ENCODE measurements at places on chromosomes 3 and 15.

DNA sequence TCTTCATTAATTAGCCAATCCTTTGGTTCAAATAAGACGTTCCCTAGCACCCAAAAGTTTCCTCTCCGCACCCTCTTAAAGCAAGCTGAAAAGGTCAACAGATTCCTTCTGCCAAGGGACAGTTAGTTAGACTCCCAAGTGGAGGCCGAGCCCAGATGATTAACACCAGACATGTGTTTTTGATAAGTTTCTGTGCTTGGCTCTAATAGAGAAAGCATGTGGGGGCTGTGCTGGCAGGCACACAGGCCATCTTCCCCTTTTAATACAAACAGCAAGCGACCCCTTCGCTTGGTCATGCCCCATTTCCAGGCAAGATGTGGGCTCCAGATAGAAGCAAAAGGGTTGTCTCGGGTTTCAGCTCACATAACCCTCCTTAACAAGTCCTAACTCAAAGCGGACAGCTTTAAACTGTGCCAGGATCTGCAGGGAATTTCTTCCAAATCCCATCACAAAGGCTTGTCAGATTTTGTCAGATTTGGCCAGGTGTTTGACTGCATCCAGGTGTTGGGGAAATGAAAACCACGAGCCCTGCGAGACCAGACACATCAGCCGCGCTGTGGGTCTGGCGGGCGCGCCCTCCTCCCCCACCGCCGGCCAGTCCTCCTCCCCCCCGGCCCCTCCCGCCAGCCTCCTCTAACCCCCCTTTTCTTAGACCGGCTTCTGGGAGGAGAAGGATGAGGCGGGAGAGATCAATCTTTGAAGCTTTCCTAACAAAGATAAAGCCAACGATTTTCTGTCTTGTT, 3.3 kb downstream of the HES1 start:
- DNase-seq: no peak

DNA sequence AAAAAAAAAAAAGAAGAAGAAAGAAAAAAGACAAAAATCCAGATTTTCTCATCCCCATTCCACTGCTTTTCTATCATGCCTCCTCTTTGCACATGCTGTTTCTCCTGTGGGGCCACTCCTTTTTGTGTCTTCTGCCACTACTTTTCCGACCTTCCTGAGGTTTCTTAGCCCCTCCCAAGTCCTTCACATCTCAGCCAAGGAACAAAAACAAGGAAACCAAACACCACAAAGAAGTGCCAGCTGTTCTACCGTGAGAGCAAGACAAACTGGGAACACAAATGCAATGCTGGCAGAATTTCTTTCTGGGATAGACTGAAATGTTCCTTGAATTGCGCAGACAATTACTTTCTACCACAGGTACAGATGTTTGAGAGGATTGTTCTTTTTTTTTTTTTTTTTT, 83.2 kb downstream of the MB21D2 start:
- DNase-seq: no peak

- no peak for DNase-seq
These were observed 51.0 kb upstream of the EIF1B start for GRCh38 chr3:40258555-40258954.

DNA sequence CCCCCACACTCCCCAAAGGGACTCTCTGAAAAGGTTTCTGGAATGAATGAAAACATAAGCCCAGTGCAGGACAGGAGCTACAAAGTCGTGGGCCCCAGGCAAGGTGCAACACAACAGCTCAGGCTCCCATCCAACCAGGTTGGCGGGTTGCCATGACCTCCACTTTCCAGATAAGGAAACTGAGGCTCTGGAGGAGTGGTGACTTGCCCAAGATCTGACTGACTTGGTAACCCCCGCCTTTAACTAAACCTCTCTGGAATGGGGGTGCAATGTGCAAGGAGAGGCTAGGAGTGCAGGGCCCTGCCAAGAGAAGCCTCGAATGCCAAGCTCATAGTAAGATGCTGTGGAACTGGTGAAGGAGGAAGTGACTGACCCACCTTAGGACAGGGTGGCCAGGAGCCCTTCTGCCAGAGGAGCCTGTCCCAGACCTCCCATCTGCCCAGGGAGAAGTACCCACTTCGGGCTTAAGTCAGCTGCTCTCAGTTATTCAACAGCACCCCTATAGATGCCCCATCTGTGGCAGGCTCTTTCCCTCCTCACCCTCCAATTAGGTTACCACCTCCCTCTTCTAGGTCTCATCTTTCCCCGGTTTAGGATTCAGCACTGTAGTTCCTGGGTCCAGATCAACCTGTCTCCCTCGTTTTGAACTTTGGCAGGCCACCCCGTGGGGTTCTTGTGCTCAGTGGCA, 553 bp upstream of the TNNC1 start:
- DNase-seq: no peak

GRCh38 chr3:161349529-161350312, 21.6 kb downstream of the SPTSSB start:
- no peak for DNase-seq

GRCh38 chr3:103699228-103699627, 1264.4 kb downstream of the ZPLD1 start:
- no peak for DNase-seq

DNA sequence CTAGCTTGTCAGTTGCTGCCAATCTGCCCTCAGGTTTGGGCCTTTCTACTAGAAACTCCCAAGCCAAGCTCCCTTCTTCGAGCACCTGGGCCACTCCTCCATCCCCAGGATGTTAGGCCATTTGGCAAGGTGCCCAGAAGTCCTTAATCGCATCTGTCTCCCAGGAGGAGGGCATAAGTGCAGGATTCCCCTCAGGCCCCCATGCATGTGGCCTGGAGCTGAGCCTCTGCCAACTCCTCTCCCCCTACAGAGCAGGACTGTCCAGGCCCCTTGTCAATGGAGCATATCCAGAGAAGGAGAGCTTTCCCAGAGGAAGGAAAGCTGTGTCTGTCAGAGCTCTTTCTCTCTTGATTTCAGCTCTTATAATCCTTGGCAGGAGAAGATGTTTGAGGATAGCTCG, 182.6 kb upstream of the ROPN1 start:
- no peak for DNase-seq

DNA sequence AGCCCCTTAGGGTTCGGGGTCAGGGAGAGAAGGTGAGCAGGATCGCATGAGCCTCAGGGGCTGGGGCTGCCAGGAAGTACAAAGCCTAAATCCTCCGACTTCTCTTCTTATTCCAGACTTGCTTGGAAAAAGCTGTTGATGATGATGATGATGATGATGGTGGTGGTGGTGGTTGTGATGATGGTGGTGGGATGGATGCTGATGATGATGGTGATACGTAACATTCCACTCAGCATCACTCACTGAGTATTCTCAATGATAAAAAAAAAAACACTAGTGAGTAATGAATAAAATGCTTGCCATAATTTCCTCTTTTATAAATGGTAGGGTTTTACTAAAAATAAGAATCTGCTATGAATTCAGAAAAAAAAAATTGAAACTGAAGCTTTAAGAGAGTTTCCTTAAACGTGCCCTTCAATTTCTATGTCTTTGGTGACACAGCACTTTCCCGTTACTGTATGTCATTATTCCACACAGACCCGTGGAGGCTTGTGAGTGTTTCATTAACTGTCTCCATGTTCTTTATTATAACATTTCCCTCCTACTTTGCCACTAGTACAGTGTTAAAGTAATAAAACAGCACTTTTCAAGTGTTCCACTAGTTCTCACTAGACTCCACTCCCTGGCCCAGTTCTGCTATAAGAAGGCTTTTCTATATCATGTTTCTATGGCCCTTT, 5.4 kb upstream of the ACAN start:
- DNase-seq: no peak

- no peak for DNase-seq
These were observed 144.6 kb upstream of the TBL1XR1 start for GRCh38 chr3:177341736-177342419.

- no peak for DNase-seq
These were observed 52.7 kb downstream of the MITF start for GRCh38 chr3:69791919-69792399.

DNA sequence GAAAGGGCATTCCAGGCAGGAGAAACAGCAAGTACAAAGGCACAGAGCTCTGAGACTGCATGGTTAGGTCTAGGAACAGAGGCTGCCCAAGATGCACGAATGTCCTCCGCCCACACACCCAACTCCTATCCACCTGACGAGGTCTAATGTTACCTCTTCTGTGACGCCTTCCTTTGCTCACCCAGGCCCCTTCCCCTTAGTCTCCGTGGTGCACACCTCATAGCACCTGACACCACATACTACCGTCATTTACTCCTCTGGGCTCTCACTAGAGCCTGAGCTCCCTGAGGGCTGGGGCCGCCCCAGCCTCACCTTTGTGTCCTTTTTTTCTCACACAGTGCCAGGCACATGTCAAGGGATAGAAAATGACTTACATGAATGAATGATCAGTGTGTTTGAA, 31.0 kb upstream of the RASGRF1 start:
- DNase-seq: no peak

DNA sequence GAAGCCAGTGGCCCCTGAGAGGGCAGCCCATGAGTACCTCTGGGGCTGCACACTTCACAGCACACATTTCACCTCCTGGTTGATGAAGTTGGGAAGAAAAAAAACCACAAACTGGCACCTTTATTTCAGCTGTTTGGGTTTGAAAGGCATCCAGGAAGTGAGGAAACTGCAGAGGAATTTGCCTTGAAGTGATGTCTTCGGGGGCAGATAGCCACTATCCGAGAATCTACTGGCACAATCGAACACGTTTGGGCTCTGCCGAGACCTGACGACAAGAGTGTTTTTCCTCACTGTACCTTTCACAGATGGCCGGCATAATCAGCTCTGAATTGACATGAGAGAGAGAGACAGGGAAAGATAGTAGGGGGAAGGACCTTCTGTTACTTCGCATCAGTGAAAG, 59.7 kb downstream of the LRIG1 start:
- DNase-seq: no peak

DNA sequence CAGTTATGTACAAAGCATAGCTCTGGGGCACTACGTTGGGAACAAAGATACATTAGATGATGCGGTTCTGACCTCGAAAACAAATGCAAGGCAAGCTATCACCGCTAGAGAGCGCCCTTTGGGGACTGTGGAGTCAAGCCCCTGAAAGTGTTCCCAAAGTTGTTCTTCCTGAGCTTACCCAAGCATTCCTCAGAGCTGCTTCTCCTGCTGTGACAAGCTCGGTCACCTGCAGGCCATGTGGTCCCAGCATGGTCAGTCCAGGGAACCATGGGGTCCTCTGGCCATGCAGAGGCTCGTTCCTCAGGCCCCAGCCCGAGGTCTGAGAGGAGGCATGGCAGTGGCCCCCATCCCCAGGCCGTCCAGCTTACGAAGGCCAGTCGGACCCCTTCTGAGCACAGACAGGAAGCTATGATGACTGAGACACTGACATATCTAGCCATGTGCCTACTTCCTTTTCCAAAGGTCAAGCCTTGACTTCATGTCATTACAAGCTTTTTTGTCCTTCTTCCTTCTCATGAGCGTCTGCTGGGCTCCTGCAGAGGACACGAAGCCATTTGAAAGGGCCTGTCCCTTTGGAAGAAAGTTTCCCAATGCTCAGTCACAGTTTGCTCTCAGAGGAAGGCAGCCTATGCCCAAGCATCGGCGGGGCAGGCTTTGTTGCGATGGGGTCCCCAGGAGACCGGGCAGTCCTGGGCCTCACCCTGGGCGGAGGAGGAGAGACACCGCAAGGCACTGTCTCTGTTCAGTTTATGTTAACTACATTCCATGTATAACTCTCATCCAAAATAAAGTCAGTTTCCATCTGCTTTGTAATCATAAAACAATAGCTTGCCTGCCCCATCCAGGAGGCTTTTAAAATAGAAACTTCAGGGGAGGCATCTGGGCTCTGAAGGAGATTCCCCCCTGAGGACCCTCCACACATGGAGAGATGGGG, 79.3 kb downstream of the ATP10A start:
- no peak for DNase-seq

DNA sequence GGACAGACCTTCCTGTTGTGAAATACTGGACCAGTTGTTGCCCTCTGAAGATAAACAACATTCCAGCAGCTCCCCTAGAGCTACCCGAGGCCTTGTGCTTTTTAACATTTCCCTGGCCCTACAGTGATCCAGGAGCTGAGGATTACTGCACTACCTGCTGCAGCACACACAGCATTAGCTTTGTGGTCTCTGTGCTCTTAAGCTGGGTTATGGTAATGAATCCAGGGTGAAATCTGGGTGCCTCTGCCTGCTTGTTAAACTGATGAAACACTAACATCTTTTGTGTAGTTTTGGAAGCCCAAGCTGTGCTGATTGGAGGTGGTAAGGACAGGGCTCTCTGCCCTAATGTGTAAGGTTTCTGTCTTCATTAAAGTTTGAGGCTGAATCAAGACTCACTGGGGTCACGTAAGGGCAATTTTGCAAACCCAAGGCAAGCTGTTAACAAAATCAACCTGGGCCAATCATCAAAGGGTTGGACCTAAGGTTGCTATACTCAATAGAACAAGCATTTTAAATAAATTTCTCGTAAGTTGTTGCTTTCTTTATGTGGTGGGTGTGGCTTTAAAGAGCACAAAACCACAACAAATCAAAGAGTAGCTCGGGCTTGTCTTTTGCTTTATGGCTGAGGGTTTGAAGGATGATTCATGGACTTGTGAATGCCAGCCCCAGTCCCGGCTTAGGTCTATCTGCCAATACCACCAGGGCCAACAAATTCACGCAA, 183.9 kb downstream of the TPRG1 start:
- DNase-seq: no peak

- DNase-seq: no peak
These were observed 781.5 kb downstream of the TBL1XR1 start for GRCh38 chr3:176415661-176416295.

- peak; percentile 78 for DNase-seq
These were observed at the start of gene NR2F2 for GRCh38 chr15:96330450-96331143. Gene NR2F2, plus strand, starts transcription at chr15:96330700. Its CDS starts 1,406 bp downstream, at chr15:96332106.

DNA sequence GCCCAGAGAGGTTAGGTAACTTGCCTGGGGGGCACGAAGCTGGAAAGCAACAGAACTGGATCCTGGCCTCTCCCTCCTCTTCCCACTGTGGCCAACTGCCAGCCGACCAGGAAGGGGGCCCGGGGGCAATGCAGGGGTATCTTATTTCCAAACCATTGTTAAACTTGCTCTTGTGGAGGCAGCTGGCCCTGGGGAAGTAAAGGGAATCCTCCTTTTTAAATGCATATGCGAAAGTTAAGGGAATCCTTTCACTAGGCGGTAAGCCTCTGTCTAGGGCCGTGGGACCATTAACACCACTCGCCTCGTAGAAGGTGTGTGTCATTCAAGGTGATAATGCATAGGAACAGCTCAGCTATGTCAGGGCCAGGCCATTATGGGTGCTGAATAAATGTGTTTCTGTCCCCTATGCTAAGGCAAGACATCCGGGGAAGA, 68.6 kb downstream of the ST6GAL1 start:
- no peak for DNase-seq

DNA sequence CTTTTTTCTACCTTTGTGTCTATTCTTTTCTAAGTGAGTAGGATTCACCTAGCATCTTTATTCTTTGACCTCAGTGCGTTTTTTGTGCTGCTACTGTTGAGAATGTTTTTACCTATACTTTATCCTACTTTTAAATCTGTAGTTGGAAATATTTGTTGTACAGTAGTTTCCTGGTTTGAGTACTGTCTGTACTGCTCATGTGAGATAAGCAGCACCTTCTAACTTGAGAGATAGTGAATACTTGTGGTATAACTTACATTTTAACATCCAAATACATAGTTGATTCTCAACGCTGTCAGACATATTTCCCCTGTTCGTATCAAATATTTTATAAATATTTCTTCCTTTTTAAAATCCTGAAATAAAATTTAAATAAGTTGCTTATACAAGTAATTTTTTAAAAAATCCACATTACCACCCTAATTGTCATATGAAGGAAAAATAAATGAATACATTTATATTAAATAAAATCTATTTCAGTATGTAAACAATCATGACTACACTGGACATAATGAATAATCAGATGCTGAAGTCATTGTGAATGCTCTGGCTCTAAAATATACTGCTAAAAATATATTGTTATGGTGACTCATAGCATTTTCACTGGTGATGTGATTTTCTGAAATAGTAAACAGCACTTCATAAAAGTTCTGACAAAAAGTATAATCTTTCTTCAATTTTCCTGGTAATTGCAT, 17.4 kb downstream of the ATP11B start:
- no peak for DNase-seq

Data from amygdala (tissue), 56 donors.